M059J (cell line): ENCODE measurements at places on chromosomes 6 and 20.

DNA sequence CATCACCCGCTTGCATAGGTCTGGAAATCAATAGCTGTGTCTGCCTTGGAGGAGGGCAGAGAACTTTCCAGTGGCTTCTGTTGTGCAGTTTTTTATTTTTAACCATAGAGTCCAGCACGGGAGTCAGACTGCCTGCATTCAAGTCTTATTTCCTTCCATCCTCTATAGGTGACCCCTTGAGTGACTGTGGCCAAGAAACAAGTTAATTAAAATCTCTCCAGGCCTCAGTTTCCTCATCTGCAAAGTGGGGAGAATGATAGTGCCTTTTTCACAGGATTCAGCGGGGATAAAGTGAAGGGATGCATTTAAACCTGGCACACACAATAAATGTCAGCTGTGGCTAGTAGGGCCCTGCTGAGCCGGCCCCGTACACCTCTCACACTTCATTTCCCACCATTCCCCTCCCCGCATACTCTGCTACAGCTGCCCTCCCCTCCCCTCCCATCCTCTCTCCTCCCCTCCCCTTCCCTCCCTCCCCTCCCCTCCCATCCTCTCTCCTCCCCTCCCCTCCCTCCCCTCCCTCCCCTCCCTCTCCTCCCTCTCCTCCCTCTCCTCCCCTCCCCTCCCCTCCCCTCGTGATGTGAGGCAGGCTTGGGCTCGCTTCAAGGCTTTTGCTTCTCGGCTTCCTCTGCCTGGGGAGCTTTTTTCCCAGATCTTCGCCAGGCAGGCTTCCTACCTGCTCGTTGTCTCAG lies 150.5 kb downstream of the TFAP2C start:
- no peak for DNase-seq

- DNase-seq: peak; percentile 50
These were observed 159.8 kb upstream of the GGTLC1 start for GRCh38 chr20:24148372-24148771.

GRCh38 chr20:46767127-46767761 lies 57.8 kb downstream of the SLC2A10 start:
- DNase-seq: peak; percentile 57

GRCh38 chr6:133460101-133460500 lies 218.9 kb downstream of the EYA4 start:
- no peak for DNase-seq

- no peak for DNase-seq
These were observed 325.5 kb upstream of the IMPG1 start for GRCh38 chr6:76397966-76398365.
